Uterus (tissue), 4 donors: ENCODE measurements at places on chromosomes 5 and 9. TPM values are rescaled to one million over a fixed set of nuclear protein-coding genes. Genes with fewer than 3 reads are reported as not detected.

The WHRN gene
- 4.0 TPM for total RNA-seq

The GPRIN1 gene
- not detected for total RNA-seq

The LOX gene
- total RNA-seq, result 5.6 TPM

The PRDM9 gene
- total RNA-seq, result 0.14 TPM

The CYLC2 gene
- not detected for total RNA-seq

The FOXI1 gene
- total RNA-seq, result not detected

The SMC2 gene
- 4.7 TPM for total RNA-seq

The DRD1 gene
- not detected for total RNA-seq

The GGTA1 gene
- total RNA-seq, result 3.1 TPM

The PCDHB14 gene
- total RNA-seq, result 3.6 TPM

The KCTD16 gene
- total RNA-seq, result 0.26 TPM

The PCDHA7 gene
- not detected for total RNA-seq

The GABRA1 gene
- total RNA-seq, result not detected

The LRRC70 gene
- total RNA-seq, result 3.3 TPM

The GFRA3 gene
- total RNA-seq, result 1.2 TPM

The NR2F1 gene
- total RNA-seq, result 52.1 TPM

The FNBP1 gene
- total RNA-seq, result 102 TPM

The PDGFRB gene
- total RNA-seq, result 378 TPM

The SPATA31A3 gene
- total RNA-seq, result not detected

The KCNN2 gene
- 3.6 TPM for total RNA-seq
